ENCODE measurements at places on chromosomes 13 and 19. TPM values are rescaled to one million over a fixed set of nuclear protein-coding genes. Genes with fewer than 3 reads are reported as not detected.

DNA sequence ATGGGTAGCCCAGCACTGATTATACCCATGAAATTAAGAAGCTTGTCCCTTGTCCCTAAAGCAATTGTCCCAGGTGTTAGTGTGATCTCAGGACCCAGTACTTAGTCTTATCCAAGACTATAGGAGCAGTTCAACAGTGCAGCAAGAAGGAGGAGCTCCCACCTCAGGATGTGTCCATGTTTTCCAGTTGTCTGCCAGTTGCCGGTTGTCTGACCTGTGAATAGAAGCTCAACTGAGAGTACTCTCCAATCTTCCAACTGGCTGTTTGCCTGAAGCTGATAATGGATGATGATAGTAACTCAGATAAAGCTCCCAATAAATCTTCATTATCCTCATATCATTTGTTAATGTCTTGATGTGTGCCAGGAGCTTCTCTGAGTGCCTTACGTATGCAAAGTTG, 107.2 kb upstream of the HTR2A start:
- DNase-seq, result no peak

Gene SRRM5
- total RNA-seq, result 0.29 TPM

- DNase-seq, result no peak
These were observed 68.1 kb upstream of the HTR2A start for GRCh38 chr13:46964789-46965527.

Gene FOSB
- total RNA-seq, result 16.8 TPM

GRCh38 chr19:10295847-10296591, 6.3 kb downstream of the ICAM5 start:
- DNase-seq, result no peak
